ENCODE measurements at places on chromosomes 4 and X.
A peak's percentile ranks its signal among the peaks of the same experiment; 100 is the strongest.

DNA sequence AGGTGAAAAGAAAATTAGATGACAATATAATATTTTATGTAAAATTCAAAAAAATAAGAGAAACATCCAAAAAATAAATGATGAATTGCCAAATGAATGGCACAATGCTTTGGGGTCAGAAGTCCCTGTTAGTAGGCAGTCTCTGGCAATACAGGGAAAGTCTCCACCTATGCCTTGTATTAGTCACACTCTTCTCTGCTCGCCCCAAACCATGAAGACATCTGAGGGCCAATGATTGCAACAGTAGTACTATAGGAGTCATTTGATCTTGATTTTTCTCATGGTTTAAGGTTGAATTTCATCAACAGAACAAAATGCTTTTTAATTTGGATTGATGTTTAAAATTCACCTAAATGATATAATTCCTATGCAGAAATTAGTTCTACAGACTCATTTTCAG is 3.9 kb upstream of the PRSS12 start:
- DNase-seq, result no peak

- no peak for DNase-seq
These were observed 94.8 kb downstream of the ADGRL3 start for GRCh38 chr4:61294936-61295335.

DNA sequence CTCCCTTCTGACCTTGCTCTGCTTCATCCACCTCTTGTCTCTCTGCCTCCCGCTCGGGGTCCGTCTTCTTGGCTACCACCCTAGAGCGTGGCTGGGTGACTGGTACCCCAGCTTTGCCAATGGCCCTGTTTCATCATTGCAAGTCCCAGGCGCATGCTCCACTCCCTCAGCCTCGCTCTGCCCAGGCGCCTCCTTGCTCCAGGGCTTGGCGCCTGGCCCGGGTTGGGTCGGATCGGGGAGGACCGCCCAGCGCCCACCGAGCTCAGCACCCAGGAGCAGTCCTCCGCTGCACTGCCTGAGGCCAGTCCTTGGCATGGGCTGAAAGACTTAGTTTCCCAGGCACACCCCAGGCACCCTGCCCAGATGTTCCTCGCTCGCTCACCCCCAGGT is 577 bp downstream of the BGN start:
- DNase-seq, result no peak

DNA sequence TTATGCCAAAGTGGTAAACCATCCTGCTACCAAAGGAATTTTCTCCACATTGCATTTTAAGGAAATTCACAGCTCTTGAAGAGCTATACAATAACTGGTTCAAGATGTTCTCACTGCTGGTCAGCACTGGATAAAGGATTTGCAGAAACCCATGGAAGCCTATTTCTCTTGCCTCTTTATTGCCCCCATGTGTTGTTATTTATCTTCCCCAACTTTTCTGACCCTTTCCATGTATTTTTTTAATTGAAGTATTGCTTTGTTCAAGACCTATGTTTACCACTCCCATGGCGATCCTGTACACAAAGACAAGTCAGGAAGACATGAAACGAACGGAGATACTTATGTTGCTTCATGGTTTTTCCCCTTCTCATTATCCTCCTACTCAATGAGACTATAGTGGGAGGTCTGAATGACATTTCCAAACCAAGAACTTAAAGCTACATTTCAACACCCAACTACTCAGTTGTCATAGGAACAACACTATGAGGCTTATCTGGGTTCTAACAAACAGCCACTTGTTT is 566.4 kb upstream of the DIPK2B start:
- DNase-seq, result no peak

DNA sequence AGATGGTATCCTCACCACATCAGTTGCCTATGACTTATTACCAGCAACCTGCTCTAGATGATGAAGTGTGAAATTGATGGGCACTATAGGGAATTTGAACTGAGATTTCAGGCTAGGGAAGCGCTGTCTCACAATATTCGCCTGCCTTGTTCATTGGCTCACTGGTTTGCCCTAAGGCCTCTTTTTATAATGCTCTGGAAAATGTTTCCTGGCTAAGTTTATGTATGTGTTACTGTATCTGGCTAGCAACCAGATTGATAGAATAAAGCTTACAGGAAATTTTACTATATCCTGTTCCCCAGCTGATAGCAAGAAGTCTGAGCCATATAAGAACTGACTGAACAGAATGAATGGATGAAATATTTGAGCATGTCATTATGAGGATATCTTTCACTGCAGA is 71.6 kb downstream of the GSTCD start:
- no peak for DNase-seq

DNA sequence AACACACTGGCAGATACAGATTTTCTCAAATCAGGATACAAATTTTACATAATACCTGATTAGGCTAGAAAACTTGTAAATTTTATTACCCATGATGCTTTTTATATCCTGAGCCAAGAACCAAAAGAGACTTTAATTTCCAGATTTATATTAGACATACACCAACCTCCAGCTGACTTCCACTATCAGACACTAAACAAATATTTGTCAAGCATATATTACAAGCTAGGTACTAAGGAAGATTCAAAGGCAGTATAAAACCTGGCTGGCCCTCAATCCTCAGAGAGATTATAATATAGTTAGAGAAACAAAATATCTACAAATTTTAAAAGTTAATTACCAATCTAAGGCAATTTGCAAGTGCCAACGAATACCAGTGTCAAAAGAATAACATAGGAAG is 357.8 kb upstream of the F9 start:
- no peak for DNase-seq

DNA sequence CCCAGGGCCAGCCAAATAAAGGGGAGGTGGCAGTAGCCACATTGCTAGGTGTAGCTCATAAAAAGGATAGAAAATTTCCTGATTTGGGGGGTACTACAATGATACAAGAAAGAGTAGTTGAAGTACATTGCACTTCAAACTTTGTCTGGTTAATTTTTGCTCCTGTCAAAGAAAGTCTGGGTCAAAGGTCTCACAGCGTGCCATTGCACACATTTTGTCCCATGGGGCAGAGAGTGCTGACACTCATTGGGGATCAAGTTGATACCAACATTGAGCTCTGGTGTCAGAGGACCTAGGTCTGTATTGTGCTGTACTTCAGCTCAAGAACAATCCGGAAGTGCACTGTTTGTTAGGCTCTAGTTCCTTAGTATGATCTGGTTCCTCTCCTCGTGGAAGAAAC is 229.2 kb upstream of the AGTR2 start:
- no peak for DNase-seq

DNA sequence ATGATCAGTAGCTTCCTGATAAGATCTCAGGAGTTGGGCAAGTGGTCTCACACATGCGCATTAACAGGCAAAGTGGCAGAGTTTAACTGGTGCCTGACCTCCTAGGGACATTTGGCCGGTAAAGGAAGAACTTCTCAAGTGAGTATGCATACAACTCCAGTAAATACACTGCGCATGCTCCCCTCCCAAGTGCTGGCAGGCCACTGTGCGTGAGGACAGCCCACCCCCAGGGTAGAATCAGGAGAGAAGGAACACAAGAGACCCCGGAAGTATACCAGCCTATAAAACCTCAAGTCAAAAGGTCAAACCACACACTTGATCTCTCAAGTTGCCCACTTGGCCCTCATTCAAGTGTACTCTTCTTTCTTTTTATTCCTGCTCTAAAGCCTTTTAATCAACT is 225.5 kb upstream of the ANKRD50 start:
- no peak for DNase-seq

- peak; percentile 8 for DNase-seq
These were observed 802 bp downstream of the COX18 start for GRCh38 chr4:73068491-73069337.

GRCh38 chr4:184441461-184442313 is 32.7 kb downstream of the IRF2 start:
- DNase-seq, result no peak

GRCh38 chr4:183321079-183321478 is 1.0 kb upstream of the CLDN22 start:
- DNase-seq, result peak; percentile 11

DNA sequence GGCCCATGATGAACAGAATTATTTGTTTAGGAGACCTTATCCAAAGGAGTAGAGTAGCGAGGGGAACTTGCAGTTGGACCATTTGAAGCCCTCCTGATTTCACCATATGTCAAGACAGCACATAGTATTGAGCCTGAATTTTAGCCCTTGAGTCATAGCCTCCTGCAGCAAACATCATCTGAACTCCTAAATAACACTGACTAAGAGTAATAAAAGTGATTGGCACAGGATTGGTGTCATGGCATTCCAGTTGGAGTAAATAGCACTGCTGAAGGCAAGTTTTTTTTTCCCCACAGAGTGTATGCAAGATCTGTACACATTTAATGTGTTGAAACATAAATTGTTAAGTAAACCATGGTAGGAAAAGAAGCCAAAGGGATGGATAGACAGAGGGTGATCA is 89.0 kb downstream of the COMMD8 start:
- DNase-seq, result no peak

- no peak for DNase-seq
These were observed 12.5 kb downstream of the LDOC1 start for GRCh38 chrX:141164406-141164805.

GRCh38 chrX:82945332-82945731 is 562.8 kb upstream of the POU3F4 start:
- DNase-seq, result no peak

DNA sequence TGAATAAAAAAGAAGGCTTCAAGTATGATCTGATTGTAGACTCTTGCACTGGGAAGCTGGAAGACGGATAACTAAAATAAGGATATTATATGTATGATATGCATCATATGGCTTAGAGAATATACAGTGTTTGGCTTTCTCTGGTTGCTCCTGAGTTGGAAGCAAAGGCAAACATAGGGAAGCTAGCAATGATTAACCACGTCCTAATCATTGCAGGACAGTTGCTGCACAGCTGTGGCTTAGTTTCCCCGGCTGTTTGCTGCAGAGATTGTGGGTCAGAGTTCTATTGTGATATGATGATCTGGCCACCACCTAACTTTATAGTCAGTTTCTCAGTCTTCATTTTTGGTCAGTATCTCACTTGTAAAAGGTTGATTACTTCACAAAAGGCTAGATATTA is 36.3 kb upstream of the PARM1 start:
- no peak for DNase-seq

DNA sequence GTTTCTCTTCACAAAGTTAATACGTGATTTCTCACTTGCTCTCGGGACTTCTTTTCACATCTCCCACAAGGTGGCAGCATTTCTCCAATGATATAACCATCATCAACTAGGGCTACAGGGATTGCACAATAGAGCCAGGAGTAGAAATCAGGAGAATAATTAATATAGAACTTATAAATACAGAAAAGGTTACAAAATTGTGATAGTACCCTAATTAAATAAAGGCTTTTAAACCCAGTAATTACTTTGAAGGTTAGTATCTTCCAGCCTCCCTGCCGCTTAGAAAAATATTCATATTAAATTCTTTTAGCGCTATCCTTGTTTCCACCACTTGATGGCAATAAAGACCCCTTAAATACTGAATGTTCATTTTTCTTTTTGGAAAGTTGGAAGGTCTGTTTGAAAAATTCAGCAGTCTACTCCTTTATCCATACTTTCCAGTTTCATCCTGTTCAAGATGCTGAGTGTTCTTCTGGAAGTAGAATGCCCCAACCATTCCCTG is 65.8 kb downstream of the RASGEF1B start:
- DNase-seq, result peak; percentile 75

- no peak for DNase-seq
These were observed 282.1 kb downstream of the BCOR start for GRCh38 chrX:39815631-39816030.

- no peak for DNase-seq
These were observed 49.6 kb downstream of the HPF1 start for GRCh38 chr4:169707958-169708643.

- no peak for DNase-seq
These were observed 31.5 kb downstream of the RTL5 start for GRCh38 chrX:72100051-72100755.

DNA sequence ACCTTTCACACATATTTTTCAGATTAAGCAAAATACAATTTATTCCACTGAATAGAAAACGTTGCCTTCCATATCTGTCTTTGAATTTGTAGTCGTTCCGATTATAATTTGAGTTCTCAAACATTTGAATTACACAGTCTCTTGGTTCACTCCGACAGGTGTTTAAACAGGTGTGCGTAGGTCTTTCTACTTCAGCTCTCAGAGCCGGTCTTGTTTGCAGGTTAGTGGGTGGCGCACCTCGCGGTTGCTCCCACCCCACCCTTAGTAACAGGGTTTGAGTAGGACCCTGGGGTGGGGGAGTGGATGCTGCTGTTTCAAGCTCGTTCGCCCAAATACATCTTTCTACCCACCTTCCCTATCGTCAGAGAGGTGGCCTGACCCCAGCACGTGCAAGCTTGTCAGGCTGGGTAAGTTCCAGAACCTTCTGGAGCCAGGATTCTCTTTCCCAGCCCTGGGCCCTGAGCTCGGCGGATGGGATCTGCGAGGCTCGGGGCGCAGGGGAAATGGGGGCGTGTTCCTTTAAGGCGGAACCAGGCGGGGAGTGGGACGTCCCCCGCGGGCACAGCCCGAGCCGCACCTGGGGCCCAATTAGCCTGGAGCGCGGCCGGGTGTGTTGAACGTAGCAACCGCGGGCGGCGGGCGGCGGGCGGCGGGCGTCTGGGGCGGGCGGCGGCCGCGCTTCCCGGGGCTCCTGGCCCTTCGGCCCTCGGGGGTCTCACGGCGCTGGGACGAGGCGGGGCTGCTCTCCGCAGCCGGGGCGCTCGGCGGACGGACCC is at the start of gene FAM149A:
TSS of gene FAM149A (plus strand) at position 591 of the 776 bp plus-strand sequence.
- peak; percentile 49 for DNase-seq

DNA sequence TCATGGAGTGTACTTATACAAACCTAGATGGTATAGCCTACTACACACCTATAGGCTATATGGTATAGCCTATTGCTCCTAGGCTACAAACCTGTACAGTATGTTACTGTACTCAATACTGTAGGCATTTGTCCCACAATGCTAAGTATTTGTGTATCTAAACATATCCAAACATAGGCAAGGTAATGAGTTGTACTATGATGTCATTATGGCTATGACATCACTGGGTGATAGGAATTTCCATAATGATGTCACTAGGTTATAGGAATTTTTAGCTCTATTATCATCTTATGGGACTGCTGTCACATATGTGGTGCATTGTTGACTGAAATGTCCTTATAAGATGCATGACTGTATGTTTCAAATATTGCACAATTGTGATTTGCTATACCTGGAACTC is 5.5 kb upstream of the PAGE1 start:
- DNase-seq, result no peak

DNA sequence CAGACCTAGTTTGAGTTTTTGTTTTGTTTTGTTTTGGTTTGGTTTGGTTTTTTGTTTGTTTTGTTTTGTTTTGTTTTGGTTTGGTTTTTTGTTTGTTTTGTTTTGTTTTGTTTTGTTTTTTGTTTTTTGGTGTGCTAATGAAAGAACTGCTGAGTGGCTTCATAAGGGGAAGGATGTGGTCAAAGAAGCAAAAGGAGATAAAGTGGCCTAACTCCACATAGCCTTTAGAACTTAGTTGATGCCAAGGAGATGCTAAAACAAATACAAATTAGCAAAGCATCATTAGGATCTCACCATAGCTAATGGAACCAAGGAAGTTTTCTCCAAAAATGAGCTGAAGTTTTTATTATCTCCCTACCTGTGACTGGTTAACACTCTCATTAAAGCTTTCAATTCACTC is 44.6 kb upstream of the TMEM164 start:
- DNase-seq, result no peak

All from activated CD4-positive, alpha-beta T cell treated with anti-CD3 and anti-CD28 coated beads, Interleukin-2, amount 10 ng/mL, durations not matched to agents 7 days and 5 days (primary cell).